IPS DF 6.9 (cell line): ENCODE measurements at places on chromosomes 13 and 19.

GRCh38 chr19:30695171-30695875 is 323.1 kb downstream of the ZNF536 start:
- no peak for DNase-seq

DNA sequence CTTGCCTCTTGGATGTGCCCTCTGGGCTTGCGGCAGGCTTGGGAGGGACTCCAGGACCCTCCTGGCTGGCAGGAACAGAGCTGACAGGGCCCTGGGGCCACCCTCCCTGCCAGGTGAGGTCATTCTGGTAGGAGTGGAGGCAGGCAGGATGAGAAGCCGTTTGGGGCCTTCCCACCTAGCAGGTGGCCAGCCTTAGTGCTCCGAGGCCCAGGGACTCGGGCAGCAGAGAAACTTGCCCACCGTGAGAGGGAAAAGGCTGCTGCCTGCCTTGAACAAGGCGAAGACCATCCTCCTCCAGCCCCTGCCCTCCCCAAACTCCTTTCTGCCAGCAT is 8.5 kb downstream of the RFX1 start:
- DNase-seq, result no peak

DNA sequence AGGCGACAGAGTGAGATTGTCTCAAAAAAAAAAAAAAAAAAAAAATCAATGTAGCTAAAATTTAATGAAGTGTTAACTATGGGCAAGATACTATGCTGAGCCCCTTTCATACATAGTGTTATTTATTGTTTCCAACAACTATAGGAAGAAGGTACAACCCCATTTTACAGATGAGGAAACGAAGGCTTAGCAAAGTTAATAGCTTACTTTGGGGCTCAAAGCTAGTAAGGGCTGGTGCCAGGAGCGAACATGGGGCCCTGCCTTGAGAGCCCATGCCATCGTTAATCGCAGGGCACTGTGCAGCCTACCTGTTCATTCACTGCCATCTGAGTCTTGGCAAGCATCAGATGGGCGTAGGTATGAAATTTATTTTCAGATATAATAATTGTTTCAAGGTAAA is 1.9 kb upstream of the FRY start:
- DNase-seq, result no peak

GRCh38 chr13:97273341-97273831 is 51.3 kb downstream of the MBNL2 start:
- DNase-seq, result no peak

- DNase-seq, result no peak
Observed at GRCh38 chr13:44415815-44416214, 42.2 kb downstream of the SERP2 start.

DNA sequence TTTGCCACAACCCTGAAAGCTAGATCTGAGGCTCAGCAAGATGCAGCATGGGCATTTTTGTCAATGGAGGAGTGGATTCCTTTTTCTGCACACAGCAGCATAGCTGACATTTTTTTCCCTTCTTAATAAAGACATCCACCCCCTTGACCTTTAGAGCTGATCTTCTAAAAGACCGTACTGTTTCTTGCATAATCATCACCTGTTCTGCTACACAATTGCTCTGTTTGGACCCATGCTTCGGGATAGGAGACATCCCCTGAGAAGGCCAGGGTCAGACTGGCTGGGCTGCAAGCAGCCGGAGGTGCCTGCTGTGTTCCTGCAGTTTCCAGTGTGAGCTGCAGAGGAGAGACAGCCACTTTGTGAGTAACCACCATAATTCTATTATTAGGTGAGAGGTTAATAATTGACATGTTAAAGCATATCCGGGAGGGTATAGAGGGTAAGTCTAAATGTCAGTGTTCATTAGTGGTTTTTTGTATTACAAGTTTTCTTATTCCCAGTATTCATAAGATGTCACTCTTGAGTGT is 108.5 kb upstream of the C1QTNF9B start:
- DNase-seq, result no peak

DNA sequence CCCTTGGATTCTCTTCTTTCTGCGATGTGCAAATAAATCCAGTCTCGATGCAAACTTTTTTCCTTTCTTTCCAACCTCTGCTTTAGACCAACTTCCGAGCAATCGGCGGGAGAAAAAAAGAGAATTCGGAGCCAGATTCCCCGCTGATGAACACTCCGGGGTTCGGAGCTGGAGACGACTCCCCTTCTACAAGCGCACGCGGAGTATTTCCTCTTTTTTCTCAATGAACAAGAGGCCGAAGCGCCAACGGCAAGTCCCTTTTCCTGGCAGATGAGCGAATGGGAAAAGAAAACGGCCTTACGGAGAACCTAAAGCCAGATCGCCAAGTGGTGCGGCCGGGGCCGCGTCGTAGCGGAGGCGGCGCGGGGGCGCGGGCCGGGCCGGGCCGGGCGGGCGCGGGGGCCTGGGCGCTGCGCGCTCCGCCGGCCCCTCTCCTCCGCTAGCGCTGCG is 250 bp downstream of the SPRY2 start:
- no peak for DNase-seq

GRCh38 chr19:5130371-5131030 is 161.6 kb downstream of the KDM4B start:
- DNase-seq, result no peak

DNA sequence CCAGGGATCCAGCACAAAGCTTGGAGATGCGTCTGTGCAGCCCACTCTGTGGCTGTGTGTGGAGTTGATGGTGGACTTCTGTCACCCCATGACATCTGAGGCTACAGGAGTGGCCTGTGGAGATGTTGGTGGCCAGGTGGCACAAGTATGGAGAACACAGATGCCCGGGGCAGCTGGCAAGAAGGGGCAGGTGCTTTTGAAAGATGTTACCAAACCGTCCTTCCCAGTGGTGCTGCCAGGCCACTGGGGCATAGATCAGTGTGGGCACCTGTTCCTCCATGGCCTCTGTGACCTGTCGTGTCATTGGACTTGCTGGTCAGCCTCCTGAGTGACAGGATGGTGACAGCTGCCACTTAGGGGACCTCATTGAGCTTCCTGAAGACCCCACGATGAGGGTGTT is 36.2 kb downstream of the KDM4B start:
- DNase-seq, result no peak

GRCh38 chr13:70527599-70527998 is 419.3 kb upstream of the KLHL1 start:
- no peak for DNase-seq

- DNase-seq, result no peak
Observed at GRCh38 chr13:64417581-64417980, 2812.6 kb downstream of the PCDH9 start.

DNA sequence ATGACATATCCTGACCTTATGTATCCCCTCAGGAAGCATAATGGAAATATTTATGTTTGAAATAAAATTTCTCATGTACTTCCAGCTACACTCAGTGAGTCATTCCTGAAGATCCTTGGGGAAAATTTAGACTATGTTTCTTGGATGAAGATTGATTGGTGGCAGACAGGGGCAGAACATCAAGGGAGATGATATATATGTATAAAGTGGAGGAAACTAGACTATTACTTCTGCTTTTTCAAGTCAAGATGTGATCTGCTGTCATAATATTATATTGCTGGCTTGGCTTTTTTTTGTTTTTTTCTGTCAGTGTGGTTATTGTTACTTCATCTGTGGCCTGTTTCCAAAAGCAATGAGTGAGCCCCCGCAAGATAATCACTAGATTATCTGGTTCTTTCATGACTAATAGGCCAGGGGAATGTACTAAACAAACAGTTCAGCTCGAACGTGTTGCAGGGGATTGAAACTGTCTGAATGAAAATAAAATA is 87.2 kb upstream of the TNFSF11 start:
- DNase-seq, result no peak

DNA sequence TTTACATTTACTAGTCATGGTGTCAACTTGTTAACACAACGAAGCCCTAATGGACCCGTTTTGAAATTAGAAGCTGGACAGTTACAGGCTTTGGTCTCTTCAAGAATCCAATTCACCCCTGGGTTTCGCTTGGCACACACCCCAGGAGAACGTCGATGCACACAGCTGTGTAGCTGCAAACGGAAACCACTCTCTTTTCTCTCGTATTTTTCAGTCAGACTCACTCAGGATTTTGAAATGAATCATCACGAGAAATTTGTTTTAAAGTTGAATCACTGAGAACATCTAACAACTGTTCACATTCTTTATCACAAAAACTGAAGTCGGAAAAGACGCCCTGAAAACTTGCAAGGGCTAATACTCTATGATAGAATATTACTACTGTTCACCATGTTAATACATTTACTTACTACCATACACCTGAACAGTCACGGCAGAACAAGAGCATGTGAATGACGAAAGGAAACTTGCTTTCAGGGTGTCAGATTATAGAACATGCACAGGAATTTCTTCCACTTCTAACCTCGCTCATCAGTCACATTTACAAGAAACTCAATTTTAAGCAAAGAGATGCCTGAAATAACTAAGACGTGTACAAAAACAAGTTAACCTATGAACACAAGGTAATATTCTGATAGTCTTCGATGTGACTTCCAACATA is 4.7 kb downstream of the PNMA8A start:
- no peak for DNase-seq

GRCh38 chr13:114112826-114113322 is 19.5 kb downstream of the RASA3 start:
- no peak for DNase-seq

- DNase-seq, result no peak
Observed at GRCh38 chr13:103210348-103210747, 144.1 kb upstream of the SLC10A2 start.

DNA sequence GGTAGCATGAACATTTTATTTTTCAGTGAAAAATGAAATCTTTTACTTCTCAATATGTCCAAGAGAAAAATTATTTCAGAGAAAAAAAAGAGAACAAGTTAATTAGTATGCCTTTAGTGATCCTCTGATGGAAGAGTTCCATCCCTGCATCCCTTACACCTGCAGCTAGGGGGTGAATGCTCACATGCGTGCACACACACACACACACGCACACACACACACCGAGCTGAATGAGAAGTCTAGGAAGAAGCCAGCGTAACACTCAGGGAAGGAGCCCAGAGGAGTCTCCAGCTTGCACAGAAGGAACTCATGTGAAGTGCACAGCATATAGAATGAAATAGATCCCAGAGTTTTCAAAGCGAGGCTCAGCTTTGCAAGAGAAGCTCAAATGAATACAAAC is 510.5 kb downstream of the IRS2 start:
- no peak for DNase-seq

DNA sequence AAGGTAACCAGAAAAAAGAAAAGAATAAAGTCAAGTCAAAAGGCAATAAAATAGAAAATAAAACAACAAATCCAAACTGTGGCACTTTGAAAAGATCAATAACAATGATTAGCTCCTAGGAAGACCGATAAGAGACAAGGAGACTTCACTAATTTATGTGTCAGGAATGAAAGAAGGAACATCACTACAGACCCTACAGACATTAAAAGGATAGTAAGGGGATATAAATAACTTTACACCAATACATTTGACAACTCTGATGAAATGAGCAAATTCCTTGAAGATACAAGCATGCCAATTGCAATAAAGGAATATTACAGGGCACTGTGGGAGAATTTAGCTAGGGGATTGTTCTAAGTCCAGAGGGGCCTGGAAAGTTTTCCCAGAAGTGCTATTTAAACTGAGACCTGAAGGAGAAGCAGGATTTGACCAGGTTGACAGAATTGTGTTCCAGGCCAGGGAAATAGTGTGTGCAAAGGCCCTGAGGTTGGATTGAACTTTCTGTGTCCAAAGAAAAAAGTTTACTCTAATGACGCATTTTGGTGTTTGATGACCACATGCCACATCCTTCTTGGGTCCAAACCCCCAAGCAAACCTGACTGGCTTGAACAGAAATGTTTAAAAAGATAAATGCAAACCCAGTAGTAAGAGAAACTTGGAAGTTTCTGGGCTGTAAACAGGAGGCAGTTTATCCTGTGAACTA is 1.6 kb upstream of the C19orf38 start:
- DNase-seq, result no peak

DNA sequence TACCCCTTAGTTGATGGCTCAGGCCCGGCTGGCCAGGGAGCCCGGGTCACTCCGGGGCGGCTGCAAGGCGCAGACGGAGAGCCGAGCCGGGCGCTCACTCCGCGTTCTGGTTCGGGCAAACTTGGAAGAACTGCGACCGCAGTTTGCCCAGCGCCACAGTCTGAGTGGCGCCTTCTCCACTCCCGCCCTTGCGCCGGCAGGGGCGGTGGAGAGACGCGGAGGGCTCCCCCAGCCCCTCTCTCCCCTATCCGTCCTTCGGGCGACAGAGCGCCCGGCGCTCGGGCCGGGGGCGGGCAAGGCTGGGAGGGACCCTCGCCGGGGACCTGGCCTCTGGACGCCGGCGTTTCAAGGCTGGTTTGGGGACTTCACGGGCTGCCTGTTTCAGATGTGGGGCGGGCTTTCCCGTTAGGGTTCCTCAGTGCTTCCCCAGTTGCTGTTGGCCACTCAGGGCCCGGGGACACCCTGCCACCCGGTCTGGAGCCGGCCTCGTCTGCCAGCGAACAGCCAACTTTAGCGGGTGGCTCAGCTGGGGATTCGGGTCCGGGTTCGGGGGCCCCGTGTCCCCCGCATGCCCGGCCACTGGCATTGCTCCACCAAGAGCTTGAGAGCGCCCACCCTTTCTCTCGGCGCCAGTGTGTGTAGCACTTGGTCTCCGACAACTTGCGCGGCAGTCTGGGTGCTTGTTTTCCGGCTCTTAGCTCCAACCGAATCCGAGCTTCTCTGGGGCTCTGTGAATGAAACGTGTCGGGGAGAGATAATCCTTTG is 1.5 kb downstream of the GPC6 start:
- DNase-seq, result no peak

- DNase-seq, result no peak
Observed at GRCh38 chr13:55160867-55161266, 1979.9 kb upstream of the PRR20A start.

DNA sequence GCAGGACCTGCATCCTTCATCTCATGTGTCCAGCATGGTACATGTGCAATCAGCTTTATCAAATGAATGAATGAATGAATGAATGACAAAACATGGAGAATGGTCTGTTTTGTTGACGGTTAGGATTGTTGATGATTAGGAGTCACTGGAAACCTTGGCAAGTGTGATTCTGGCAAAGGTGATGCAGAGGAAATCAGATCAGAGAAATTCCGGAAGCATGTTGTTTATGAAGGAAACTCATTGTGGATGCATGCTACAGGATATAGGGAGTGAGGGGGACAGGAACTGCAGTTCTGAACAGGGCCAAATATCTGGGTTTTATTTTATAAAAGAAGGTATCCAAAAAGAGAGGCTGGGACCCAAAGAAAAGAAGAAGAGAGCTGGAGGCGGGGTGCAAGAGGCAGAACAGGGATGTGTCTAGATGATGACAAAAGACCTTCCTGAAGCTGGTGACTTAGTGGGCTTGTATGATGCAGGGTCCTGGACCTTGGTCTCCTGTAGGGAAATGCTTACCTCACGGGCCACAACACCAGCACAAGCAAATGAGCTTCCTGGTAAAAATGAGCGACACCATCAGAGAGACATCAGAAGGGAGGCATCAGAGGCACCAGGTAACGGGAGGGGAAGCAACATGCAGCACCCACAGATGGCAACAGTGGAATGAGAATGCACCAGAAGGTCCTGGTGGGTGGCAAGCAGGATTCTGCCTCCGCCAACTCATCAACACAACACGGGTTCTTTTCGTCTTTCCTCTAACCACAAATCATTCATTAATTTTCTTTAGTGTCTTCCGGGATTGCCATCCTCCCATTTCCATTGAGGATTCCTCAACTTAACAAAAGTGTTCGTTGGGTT is 159.6 kb downstream of the FOXO1 start:
- no peak for DNase-seq

GRCh38 chr19:11418549-11419506 is at the start of gene RGL3:
Gene RGL3 (minus strand): TSS chr19:11419314. CDS start chr19:11419278, 36 bp downstream.
- DNase-seq, result peak; percentile 89

- DNase-seq, result no peak
Observed at GRCh38 chr13:98280176-98280510, 103.1 kb upstream of the RNF113B start.

GRCh38 chr19:12789098-12789903 is 2.0 kb upstream of the JUNB start:
- DNase-seq, result no peak

- DNase-seq, result no peak
Observed at GRCh38 chr13:47420020-47420419, 523.2 kb upstream of the HTR2A start.
